Mesangial cell (primary cell): ENCODE measurements at places on chromosomes 11 and 22. TPM values are rescaled to one million over a fixed set of nuclear protein-coding genes. Genes with fewer than 3 reads are reported as not detected.

The SLC6A5 gene
- total RNA-seq: not detected in 2 replicates

The TMEM86A gene
- total RNA-seq: 0.49 and 4.1 TPM in 2 replicates

The GAB4 gene
- total RNA-seq: not detected in 2 replicates

The GAL3ST1 gene
- 5.7 and 22.3 TPM in 2 replicates for total RNA-seq

The TPBGL gene
- total RNA-seq: 0.33 and 0.63 TPM in 2 replicates

The SLC22A8 gene
- not detected in 2 replicates for total RNA-seq

The OR4A16 gene
- not detected in 2 replicates for total RNA-seq

The HEPACAM gene
- not detected in 2 replicates for total RNA-seq

The PCNX3 gene
- total RNA-seq: 62.6 and 74.9 TPM in 2 replicates

The CRYBA4 gene
- not detected in 2 replicates for total RNA-seq

The SOX6 gene
- total RNA-seq: 0.33 and 9.3 TPM in 2 replicates

The BRSK2 gene
- total RNA-seq: 0.25 and 0.33 TPM in 2 replicates

The FXYD2 gene
- 57.8 and 248 TPM in 2 replicates for total RNA-seq
